ENCODE measurements at places on chromosomes 2 and 18.

DNA sequence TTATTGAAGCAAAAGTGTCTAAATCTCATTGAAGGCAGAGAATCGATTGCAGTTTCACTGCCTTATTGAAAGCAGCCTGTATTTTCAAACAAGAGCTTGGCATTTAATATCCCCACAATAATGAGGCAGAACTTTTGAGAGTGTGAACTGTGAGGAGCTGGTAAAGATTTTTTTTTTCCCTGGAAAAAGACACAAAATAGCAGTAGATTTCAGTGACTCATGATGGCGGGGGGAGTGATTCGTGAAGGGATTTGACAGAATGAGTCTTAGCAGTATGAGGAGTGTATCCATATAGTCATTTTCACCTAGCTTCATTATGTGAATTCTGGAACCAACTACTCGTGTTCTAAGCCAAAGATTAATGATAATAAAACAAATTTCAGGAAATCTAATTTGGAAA, 242.9 kb downstream of the ARL6IP6 start:
- DNase-seq = no peak

DNA sequence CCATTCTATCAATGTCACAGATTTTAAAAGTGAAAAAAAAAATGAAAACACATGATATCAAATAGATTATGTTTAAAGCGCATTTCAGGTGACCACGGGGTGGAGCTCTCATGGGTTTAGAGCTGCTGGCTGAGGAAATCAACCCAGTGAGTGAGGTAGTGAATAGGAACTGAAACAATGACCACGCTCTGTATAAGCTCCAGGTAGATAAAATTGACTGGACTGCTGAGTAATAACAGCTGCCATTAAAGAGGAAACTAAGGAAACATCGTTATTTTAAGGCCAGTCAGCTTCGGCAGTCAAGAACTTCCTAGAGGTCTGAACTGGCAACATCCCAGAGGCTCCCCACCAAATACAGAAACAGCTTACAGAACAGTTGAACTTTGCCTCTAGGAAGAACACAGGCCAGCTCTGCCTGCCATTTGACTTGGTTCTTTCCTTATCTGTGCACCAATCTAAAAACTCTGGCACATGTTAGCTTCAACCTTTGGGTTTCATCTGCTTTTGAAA, 185.9 kb downstream of the PDE1A start:
- no peak for DNase-seq

- DNase-seq = no peak
Measured at GRCh38 chr2:203808046-203808750, 59.4 kb upstream of the CTLA4 start.

DNA sequence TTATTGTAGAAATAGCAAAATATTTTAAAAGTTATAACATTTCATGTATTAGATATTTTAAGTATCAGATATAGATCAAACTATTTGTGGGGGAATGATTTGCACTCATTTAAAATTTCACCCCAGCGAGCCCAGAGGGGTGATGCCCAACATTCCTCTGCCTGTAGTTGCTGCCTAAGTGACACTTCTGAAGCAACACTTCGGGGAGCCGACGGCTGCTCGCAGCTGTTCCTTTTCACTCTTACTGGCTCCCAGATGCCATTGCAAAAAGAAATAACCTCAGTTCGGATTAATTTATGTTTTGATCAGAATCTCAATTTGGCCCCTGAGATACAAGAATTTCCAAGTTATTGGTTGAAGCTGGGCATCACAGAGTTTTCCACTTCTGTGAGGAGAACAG, 603.8 kb downstream of the PLCL1 start:
- no peak for DNase-seq

- peak; percentile 75 for DNase-seq
Measured at GRCh38 chr2:238720232-238720672, 127.6 kb upstream of the TWIST2 start.

DNA sequence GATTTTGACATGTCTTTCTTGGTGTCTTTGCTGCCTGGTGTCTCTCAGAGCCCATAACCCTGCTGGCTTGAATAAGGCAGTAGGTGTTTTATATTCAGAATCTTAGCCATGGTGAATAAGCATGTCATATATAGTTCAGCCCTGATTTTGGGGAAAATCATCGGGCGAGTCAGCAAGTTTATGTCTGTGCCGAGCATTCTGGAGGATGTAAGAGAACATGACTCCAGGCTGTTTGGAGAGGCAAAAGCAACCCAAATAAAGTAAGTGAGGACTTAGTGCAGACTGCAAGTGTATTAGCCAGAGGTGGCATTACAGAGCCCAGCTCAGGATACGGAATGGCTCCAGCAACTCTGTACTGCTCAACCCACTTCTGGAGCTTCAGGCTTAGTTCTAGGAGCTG, 50.3 kb downstream of the TCF7L1 start:
- DNase-seq = no peak
